ENCODE measurements at places on chromosomes 2 and 18.

DNA sequence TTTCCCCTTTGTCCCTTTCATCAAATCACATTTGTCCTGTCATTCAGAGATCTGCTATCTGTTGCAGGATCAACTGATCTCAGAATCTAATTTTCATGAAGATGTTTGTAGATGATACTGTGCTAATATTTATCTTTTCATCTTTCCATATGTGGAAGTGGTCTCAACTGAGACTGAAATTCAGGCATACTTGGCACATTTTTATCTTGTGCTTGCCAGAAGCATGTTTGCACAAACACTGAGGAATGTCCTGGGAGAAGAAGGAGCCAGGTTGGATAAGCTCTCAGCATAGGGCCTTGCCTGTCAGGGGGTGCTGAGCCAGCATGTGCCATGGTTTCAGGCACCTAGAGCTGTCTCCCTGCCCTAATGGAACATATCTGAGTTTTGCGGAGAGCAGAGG lies 24.5 kb upstream of the MMADHC start:
- DNase-seq = peak; percentile 53

DNA sequence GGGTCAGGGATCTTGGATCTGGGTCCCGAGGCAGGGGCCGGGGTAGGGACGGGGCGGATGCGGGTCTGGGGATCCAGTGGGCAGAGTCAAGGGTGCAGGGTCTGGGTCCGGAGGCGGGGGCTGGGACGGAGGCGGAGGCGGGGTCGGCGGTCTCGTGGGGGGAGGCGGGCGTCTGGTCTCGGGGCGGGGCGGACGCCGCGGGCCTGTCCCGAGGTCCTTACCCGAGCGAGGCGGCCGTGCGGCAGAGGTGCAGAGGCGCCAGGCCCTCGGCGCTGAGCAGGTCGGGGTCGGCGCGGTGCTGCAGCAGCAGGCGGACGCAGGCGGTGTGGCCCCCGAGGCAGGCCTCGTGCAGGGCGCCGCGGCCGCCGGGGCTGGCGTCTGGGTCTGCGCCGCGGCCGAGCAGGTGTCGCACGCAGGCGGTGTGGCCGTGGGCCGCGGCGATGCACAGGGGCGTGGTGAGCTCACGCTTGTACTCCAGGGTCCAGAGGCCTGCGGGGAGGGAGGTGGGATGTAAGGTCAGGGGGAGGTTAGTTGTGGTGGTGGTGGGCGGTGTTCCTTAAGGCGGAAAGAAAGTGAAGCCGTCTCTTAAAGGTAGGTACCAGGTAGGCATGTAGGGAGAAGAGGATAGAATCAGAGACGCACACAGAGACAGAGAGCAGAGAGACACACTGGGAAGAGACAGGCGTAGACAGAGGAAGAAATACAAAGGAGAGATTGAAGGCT lies 26.6 kb downstream of the ASB18 start:
- no peak for DNase-seq

DNA sequence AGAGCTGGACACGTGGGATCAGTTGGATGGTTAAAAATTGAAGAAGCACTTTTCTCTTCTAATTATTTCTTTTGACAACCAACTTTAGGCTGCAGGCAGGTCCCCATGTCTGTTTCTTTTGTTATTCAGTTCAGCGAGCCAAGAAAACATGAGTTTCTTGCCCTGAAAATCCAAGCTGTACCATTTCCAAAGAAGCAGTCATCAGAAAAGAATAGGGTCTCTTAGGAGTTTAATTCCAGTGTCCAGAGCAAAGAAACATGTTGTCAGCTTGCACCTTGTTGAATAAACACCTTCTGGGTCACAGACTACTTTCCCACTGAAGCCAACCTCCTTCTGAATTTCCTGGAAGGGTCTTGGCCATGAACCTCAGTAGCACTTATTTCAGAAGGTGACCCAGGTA lies 170.5 kb upstream of the COPS8 start:
- DNase-seq = no peak

DNA sequence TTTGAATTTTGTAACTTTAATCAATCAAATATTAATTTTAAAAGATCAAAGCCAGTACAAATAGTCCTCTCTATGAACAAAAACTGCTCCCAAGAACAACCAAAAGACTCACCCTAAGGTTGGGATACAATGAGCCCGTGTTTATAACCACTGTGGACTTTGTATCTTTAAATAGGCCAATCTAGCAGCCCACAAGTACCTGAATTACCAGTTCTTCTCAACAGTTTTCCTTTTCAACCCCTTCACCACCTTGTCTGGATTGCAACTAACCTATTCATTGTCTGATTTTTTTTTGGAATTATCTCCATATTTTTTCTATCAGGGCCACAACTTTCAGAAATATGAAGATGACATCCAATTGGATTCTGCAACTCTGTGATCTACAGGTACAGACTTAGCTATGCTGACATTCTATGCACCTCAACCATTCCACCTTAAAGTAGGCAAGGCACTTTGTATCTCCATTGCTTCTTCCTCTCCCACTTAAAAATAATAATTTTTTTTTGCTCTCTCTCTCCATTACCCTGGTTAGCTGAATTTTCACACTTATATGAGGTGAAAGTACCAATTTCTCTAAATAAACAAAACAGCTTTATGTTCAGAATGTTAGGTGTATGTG lies 81.9 kb upstream of the MAPRE2 start:
- DNase-seq = no peak

GRCh38 chr2:40451918-40452605 lies at the start of gene SLC8A1:
Gene SLC8A1 (minus strand): TSS chr2:40452090.
- DNase-seq = peak; percentile 49

GRCh38 chr2:36568516-36569246 lies 29.3 kb downstream of the FEZ2 start:
- peak; percentile 66 for DNase-seq

GRCh38 chr18:58578321-58578720 lies 50.6 kb downstream of the ALPK2 start:
- DNase-seq = peak; percentile 28

DNA sequence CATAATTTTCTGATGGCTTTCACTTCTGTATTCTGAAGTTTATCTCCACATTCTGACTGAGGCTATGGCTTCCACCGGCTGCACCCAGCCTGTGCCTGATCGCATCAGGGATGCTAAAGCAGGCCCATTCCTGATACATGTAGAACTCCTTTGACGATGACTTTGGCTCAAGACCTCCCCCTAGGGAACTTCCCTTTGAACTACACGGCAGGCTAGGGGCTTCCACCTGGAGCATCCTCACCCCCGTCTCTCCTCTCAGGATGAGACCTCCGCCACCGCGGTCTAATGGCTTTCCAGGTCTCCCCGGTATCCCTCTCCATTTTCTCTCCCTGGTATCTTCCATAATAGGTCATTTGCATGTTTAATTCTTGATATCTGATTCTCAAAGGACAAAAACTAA lies 214.9 kb upstream of the CHST9 start:
- DNase-seq = no peak

- peak; percentile 7 for DNase-seq
Observed at GRCh38 chr18:24605444-24605843, 145.0 kb downstream of the HRH4 start.

DNA sequence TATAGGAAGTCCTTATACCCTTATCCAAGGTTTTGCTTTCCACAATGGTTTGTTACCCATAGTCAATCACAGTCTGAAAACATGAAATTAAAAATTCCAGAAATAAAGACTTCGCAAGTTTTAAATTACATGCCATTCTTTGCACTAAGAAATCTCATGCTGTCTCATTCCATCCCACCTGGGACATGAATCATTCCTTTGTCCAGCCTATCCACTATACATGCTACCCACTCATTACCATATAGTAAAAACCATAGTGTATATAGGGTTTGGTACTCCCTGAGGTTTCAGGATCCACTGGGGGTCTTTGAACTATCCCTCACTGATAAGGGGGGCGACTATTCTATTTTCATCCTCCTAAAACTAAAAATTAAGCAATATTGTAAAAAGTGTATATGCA lies 17.0 kb downstream of the SP3 start:
- DNase-seq = no peak

DNA sequence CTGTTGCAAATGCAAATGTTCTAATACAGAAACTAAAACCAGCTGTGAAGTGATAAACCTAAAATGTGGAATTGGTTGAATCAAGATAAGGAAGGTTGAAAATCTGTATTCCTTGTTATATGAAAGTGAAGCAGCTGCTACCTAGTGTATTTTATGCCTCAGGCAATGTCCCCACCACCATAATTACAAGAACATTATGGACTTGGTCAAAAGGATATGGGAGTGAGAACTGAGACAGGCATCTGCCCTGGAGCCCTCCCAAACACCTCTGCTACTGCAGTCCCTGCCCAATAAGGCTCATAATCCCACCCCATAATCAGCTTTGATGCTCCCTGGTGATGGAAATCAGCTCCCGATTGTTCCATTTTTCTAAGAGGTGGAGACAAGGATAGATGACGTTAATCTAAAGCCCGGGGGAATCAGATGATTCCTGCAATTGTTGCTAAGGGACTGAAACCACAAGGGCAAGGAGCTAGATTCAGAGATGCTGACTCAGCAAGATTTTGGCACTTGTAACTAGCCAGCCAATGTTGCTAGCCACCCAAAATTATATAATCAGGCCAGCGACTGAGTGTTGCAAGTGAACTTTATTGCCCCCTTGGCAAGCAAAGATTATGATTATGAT lies 69.5 kb downstream of the EVA1A start:
- no peak for DNase-seq
